Fibroblast of the aortic adventitia (primary cell): ENCODE measurements at places on chromosomes 4 and X.

DNA sequence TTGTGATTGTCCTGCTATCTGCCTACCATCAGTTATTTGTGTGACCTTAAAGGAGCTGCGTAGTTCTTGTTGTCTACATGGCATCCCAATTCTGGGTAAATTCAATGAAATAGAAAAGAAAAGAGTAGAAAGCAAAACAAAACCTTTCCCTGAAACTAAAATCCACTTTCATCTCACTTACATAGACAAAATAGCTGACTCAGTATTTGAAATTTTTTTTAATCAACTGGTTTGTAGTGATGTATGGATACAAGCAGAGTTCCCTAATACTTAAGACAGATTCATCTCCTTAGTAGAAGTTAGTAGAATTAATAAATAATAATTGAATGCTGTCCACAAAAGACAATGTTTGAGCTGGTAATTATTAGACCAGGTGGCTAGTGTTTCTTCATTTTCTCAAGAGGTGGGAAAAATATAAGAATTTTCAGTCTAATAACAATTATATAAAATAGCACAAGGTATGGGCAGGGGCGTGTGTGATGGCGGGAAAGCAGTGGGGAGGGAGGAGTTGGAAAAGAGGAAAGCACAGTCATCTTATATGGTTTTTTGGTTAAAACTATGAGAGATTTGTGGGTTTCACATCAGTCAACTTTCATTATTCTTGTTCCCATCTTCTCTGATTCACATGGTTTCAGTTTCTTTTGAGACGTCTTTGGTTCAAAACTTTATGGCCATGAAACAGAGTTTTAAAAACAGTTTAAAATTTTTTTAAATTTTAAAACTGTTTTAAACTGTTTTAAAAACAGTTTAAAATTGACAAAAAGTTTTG lies 275.2 kb downstream of the SPRY1 start:
- DNase-seq = no peak

GRCh38 chr4:184988611-184989010 lies 29.7 kb upstream of the HELT start:
- no peak for DNase-seq

DNA sequence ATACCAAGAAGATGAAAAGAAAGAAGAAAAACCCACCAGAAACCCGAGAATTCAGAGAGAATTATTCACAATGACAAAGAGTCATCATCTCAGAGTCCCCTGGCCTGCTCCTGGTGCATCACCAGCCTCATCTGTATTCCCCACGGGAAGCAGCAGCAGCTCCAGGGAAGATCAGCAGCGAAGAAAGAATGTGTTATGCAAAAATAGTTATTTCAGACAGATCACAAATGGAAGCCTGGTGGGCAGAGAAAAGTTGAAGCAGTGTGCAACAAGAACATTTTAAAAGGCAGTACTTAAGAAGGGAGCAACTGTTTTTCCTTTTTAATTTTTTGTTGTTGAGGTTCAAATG lies 189.2 kb downstream of the PPP3CA start:
- no peak for DNase-seq

GRCh38 chr4:176065435-176066291 lies at the start of gene WDR17:
Gene WDR17 (plus strand): TSS chr4:176065841. CDS start chr4:176111581, 45,740 bp downstream.
- DNase-seq = peak; percentile 62

DNA sequence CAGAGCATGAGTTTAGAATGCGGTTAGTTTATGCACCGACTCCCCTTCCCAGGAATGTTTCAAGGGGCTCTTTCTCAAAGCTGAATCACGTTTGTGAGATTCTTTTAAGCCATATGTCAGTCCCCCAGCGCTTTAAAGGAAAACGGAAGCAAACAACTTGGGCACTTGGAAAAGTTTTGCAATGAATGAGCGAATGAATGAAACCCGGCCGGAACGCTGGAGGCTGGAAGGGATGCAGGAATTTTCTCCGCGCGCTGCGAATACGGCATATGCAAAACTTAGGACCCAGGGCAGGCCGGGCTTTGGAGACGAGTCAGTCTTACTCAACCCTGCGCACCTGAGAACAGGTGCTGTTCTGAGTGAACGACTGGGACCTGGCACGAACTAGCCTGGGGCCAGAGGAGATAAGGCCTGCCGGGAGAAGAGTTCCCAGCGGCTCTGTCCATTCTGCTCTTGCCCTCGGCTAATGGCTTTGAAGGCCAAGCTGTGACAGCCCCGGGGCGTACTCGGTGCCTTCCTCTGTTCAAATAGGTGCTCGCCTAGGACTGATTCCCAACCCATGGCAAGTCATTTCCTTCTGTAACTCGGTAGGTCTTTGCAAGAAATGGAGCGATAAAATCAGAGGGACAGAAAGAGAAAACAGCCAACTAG lies 743 bp upstream of the NRK start:
- no peak for DNase-seq

DNA sequence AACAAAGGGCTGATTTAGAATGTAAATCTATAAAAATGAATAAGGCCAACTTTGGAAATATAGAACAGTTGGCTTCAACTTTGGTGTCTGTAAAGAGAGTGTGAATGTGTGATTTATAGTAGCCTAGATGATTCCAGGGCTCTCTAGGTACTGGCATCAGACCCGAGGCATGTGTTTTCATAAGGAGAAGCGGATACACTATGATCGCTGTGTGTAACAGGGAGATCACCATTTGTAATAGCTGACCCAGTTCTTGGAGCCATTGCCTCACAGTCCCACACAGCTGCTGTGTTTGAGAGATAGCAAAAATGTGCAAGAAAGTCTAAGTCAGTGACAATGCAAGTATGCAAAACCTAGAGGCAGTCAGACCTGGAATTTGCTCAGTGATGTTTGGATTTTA lies 135.1 kb downstream of the REPS2 start:
- peak; percentile 3 for DNase-seq

GRCh38 chrX:39377773-39378172 lies 576.5 kb downstream of the MID1IP1 start:
- no peak for DNase-seq

GRCh38 chr4:55184600-55185523 lies 59.5 kb upstream of the KDR start:
- peak; percentile 76 for DNase-seq

DNA sequence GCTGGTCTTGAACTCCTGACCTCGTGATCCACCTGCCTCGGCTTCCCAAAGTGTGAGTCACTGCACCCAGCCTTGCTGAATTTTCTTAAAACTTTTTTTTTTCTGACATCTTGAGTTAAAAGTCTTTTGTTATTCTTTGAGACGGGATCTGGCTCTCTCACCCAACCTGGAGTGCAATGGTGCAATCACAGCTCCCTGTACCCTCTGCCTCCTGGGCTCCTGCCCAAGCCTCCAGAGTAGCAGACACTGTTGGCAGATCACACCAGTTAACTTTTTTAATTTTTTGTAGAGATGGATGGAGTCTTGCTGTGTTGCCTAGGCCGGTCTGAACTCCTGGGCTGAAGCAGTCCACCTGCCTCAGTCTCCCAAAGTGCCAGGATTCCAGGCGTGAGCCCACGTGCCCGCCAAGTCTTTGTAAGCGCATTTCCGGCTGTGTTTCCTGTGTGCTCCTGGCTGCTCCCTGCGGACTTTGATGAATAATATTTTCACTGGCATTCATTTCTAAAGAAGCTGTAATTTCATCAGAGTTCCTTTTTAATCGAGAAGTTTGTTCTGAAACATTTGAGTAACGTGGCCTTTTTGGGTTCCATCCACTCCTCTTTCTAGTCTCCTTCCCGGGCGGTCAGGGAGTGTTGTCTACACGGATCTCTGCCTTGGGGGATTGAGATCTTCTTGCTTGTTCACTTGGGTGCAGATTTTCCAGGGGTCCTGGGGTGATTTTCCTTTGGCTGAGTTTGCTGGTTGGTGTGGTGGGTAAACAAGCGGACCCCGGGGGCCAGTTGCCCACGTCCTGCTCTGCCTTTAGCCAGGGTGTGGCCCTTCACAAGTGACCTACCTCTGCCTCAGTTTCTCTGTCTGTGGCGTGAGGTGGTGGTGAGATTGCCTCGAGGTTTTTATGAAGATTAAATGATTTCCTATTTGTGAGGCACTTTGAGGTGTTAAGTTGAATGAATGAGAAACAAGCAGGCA lies 44.4 kb downstream of the PCGF3 start:
- peak; percentile 80 for DNase-seq

GRCh38 chrX:126550816-126551215 lies 1.8 kb downstream of the DCAF12L1 start:
- no peak for DNase-seq

GRCh38 chr4:114383067-114383466 lies 215.5 kb upstream of the UGT8 start:
- DNase-seq = no peak

DNA sequence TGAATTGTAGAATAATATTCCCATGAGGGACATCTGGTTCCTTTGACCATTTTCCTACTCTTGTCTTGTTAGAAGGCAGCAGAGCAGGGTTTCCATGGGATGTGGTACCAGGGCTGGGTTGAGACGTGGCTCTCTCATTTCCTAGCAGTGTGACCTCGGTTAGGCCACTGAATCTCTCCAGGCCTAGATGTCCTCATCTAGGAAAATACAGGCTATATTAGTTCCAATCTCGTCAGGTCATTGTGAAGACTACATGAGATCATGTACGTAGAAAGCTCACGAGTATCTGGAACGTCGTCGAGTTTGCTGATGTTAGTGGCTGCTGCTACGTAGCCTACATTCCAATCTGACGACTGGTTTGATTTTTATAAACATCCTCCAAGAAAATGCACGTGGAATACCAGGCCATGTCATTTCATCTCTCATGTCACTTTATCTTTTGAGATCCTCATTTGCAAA lies 278.2 kb upstream of the GATB start:
- DNase-seq = peak; percentile 68

GRCh38 chr4:151296227-151296626 lies 19.3 kb downstream of the PRSS48 start:
- no peak for DNase-seq

- no peak for DNase-seq
These were observed 69.1 kb upstream of the HPGD start for GRCh38 chr4:174591243-174592021.

DNA sequence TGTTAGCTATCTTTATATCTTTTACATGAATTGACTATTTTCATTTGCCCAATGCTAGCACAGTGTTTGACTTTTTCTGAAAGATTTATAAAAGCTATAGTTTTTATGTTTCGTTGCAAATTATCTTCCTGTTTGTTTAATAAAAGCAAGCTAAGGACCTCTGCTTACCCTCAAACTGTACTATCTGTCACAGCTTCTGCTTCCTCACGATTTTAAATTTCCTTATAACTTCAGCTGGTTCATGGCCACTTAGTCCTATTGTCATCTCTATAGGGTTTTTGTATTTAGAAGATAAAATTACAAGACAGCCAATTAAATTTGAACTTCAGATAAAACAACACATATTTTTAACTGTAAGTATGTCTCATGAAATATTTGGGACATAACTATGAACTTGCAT lies 494.0 kb downstream of the PDGFC start:
- DNase-seq = no peak

DNA sequence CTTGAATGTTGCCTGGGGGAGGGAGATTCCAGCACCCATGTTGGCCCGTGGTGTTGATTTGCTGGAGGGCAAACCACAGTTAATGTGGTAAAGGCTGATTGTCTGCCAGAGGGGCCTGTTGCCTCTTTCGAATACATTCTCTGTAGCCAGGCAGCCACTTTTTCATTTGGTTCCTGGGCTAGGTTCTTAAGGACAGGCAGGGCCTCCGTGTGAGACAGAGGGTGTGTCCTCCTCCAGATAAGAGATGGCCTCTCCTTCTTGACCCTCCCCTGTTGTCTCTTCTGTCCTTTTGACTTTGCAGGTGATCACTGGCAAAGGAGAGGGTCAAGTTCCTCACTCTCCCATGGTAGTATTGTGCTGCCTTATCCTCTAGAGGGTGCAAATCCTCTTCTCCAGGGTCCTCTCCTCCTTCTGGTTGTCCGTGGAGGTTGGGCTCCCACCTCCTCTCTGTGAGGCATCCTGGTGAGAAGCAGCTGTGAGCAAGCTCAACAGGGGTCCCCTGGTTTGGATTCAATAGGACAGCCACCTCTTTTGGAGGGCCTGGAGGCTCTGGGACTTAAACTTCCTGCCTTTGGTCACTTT lies 44.9 kb downstream of the ZNF182 start:
- DNase-seq = no peak

GRCh38 chrX:7216981-7217587 lies 69.1 kb upstream of the PUDP start:
- no peak for DNase-seq

GRCh38 chr4:58061967-58062366 lies 951.8 kb upstream of the IGFBP7 start:
- no peak for DNase-seq

- DNase-seq = peak; percentile 33
These were observed 161.0 kb upstream of the RASGEF1B start for GRCh38 chr4:81632581-81633299.

GRCh38 chr4:57195622-57196021 lies 85.4 kb upstream of the IGFBP7 start:
- DNase-seq = no peak

- DNase-seq = no peak
These were observed 17.4 kb downstream of the TMEM192 start for GRCh38 chr4:165095291-165095690.

- no peak for DNase-seq
These were observed 386.6 kb upstream of the AADAT start for GRCh38 chr4:170476351-170476750.

DNA sequence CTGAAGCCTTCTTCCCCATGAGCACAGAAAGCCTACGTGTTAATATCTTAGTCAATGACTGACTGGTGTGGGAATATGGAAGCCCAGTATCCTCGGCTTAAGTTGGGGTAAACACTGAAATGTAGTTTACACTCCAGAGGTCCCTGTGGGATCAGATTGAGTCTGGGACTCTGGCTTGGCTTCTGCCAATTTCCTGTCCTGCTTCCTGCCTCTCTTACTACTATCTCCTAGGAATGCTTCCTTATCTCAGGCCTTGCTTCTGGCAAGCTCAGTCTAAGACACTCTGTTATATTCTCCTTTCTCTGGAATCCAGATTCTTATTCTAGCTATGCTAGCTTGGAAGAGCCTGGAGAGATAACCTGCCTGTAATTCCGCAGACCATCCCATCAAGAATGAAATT lies 174.0 kb upstream of the LDB2 start:
- DNase-seq = peak; percentile 71

DNA sequence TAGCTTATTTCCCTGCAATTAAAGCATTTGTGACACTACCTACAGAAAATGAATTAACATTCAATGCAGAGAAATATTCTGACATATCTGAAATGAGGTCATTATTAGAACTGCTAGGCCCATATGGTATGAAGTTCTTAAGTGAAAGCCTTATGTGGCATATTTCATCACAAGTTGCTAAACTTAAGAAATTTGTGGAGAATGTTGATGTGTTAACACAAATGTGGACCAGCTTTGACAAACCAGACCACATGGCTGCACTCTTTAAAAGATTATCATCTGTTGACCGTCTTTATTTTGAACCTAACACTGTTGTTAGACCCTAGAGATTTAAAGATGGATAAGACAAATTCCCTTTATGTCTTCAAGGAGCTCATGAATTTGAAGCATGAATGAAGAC lies 1024.1 kb downstream of the RPA4 start:
- DNase-seq = no peak

- DNase-seq = peak; percentile 21
These were observed 50.4 kb downstream of the USP11 start for GRCh38 chrX:47283015-47283771.

DNA sequence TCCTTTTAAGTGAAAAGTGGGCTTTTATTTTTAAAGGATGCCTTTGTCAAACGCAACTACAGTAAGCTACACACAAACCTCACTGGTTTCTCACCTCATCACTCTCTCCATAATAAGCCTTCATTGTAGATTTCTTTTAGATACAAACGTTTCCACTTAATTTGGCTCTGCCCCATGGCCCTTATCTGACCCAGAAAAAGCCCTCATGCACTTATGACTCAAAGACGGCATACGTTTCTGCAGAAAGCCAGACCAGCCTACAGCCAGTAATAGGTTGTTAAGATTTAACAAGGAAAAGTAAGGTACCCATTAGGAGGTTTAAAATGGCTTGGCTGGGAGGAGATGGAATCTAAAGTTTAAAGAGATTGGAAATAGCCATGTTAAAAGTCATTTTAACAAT lies 914.6 kb upstream of the INTU start:
- peak; percentile 18 for DNase-seq
